GDM1 (cell line): ENCODE measurements at places on chromosomes 13 and 19.

- no peak for DNase-seq
These were observed 150.9 kb downstream of the URI1 start for GRCh38 chr19:30092721-30093569.

DNA sequence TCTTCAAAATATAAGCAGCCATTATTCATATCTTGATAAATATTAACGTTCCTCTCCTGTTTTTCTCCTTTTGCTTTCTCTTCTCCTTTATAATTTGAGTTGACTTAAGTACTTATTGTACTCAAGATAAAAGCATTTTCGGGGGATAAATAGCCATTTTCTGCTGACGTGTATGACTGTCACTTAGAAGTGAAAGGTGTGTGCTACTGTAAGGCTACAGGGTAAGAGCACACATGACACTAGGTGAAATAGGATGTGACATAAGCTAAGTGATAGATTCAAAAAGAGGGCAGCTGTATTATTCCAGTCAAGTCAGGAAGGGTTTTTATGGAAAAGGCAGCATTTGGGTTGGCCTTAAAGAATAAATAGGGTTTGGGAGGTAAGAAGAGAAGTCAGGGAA lies 128.5 kb downstream of the GPC6 start:
- no peak for DNase-seq

DNA sequence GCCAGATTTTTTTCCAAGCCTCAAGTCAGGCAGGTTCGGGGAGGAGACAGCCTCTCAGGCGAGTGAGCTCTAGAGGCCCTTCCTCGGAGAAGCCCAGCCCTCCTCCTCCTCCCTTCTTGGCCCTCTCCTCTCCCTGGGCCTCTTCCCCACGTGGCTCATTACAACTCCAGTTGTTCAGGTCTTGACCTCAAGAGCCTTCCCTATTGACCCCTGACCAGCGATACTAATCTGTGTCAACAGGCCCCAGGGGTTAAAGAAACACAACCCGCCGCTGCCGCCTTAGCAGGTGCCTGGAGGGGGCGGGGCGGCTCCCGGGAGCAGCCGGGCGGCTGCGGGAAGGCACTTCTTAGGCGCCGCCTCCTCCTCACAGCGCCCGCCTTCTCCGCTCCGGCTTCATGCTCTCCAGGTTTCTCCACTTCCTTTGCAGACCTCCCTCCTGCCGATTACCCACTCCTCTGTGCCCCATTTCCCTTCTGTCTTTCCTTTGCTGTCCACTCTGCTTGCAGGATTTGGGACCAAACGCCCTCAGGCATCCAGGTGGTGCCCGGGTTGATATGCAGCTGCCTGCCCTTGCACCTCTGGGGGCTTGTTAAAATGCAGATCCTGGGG lies 51.0 kb downstream of the LYL1 start:
- no peak for DNase-seq

GRCh38 chr13:111006506-111007031 lies 91.7 kb upstream of the ANKRD10 start:
- DNase-seq = no peak

GRCh38 chr13:94389604-94390351 lies 89.7 kb downstream of the DCT start:
- no peak for DNase-seq

DNA sequence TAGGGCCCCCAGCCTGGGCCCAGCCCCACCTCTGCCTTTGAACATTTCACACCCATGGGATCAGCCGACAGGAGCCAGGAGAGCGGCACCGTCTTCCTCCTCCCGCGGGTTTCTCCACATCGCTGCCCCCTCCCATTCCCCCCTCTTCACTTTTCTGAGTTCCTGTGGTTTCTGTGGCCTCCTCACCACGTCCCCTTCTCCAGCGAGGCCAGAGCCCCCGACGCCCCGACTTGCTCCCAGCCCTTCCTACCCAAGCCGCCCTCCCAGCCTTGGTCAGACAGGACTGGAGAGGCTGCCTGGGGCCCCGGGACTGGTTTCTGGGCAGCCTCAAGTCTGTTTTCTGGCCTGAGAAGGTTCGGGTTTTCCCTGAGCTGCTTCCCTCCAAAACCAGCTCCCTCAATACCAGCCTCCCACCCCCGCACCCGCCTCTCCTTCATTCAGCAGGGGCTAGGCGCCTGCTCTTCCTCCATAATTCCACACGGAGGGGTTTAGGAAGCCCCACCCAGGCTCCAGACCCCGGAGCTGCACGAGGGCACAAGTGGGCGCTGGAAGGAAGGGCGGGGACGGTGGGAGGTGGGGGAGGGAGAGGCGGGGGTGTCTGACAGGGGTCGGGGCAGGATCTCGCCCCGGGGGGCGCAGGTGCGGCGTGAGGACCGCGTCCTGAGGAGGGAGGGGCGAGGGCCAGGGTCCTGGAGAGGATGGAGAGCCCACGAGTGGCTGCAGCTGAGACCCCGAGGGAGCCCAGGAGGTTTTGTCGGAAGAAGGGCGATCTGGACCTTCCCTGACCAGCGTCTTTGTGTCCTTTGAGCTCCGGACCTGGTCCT lies 4.0 kb upstream of the SIGLEC10 start:
- peak; percentile 50 for DNase-seq

DNA sequence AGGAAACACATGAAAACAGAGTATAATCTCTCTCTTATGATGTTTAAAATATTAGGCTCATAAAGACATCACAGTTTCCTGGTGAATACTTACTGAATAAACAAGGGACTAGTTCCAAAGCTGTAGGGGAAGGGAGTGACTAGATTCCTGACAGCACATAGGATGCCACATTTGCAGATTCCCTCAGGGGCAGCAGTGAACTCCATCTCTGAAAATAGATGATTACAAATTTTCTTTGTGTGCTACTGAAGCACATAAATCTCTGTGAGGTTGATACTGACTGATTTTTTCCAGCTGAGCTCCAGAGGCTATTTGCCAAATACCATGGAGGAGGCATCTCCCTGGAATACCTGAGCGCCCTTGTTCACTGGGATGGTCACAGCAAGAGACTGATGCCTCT lies 77.3 kb downstream of the FGF9 start:
- no peak for DNase-seq

- peak; percentile 38 for DNase-seq
These were observed 1.2 kb downstream of the MKNK2 start for GRCh38 chr19:2049741-2050348.

DNA sequence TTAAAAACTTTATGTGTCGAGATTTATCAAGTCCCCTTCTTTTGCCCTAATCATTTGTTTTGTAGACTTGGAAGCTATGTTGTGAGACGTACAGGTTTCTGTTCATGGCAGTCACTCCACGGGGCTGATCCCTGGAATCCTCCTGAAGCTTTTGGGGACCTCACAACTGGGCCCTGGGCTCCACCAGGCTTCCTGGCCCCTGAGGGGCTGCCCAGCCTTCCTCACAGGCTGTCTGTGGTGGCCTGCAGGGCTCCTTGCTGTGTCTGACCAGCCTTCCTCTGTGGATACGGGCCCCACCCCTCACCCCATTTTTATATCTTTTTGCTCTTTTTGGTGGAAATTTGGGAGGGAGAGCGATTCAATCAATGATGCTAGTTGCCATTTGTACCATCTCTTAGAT lies 38.1 kb downstream of the CHST8 start:
- no peak for DNase-seq

- no peak for DNase-seq
These were observed 115.9 kb downstream of the RFC3 start for GRCh38 chr13:33933810-33934209.

DNA sequence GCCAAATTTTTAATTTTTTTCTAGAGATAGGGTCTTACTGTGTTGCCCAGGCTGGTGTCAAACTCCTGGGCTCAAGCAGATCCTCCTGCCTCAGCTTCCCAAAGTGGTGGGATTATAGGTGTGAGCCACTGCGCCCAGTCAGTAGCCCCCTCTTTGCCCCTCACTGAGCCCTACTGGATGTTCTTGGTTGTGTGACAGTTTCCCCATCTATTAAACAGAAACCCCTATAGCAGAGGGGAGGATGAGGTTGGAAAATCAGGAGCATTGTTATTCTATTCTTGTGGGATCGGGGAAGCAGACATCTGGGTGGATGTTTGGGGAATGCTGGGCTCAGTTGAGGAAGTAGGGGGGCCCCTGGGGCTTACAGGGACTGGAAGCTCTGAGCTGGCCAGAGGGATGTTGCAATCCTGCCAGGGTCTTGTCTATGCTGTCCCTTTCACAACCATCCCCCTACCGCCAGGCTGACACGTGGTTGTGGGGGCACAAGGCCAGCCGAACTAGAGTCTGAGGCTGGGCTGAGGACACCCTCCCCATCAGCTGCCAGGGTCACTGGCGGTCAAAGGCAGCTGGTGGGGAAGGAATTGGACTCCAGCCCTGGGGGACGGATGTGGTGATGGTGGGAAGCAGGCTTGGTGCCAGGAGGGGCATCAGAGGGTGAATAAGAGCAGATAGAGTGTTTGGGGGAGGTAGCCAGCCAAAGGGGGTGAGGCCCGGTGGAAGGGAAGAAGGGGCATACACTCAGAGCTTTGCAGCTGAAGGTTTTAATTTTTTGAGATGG lies 10.9 kb downstream of the APOC1 start:
- no peak for DNase-seq

DNA sequence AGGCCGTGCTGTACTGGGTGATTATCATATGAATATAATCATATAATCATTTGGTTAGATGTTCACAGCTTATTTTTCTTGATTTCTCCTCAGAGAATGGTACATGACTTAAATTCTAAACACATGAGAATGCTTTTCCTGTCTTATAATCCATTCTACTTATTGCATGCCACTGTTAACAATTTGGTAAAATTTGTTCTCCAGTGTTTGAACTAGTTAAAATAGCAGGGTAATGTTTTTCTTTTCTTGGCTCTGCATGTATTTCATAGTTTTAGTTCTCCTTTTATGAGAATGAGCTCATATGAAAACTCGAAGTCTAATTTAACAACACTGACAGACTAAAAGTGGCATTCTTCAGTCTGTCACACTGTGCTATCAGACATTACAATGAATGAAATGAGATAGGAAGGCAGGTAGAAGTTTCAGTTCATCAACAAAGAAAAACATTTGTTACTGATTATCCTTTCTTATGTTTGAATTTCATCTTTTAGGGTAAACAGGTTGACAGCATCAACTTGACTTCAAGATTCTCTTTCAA lies 10.2 kb downstream of the SPRYD7 start:
- DNase-seq = no peak

- no peak for DNase-seq
These were observed 94.3 kb downstream of the FAM216B start for GRCh38 chr13:42875475-42876269.

- no peak for DNase-seq
These were observed 107.5 kb downstream of the SUCLA2 start for GRCh38 chr13:47893527-47893926.

DNA sequence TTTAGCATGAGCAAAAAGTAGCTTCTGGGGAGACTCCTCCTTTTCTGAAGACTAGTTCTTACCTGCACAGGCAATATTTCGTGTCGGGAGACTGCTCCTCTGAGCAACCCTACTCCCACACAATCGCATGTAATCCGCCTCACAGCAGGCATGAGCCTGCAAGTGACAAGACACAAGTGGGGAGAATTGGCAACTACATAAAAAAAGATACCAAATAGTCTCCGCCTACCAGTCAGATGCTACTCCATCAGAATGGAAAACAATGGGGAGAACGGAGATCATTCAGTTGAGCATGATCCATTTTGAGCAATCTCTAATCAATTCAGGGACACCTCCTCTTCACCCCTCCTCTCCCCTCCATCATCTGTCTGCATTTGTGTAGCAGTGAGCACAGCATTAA lies 321.0 kb downstream of the COG6 start:
- no peak for DNase-seq

DNA sequence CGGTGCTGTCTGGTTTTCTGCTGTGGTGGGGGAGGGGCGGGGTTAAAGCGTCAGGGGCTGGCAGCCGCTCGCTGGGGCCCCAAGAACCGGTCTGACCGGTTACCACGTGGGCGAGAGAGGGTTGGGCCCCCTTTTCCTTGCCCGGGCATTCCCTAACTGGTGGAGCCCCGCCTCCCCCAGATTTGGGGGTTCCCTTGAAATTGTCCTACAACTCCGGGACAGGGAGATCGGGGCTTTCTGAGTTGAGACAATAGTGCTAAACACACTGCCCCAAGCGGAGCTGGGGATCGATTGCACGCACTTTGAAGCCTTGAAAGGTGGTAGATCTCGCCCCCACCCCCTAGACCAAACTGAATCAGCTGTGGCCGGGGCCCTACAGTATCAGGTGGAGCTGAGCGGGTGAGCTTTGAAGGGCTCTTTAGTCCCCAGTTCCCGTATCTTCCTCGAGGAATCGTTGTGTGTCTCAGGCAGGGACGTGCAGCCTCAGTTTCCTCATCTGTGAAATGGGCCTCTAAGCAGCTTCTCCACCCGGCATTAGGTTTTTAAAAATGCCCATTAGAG lies 4.8 kb downstream of the IER2 start:
- peak; percentile 15 for DNase-seq

DNA sequence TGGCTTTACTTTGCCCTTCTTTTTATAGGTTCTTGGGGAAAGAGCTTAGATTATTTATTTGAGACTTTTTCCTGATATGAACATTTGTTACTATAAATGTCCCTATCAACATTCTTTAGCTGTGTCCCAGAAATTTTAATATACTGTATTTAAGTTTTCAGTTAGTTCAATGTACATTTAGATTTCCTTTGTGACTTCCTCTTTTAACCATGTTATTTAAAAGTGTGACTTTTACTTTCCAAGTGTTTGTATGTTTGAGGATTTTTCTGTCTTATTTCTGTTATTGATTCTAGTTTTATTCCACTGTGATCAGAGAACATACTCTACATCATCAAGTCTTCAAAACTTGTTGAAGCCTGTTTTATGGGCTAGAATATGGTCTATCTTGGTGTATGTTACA lies 72.7 kb upstream of the SPRY2 start:
- DNase-seq = no peak

- DNase-seq = no peak
These were observed 160.5 kb downstream of the TEX29 start for GRCh38 chr13:111480976-111481375.

- DNase-seq = no peak
These were observed 1.6 kb upstream of the ADAMTS10 start for GRCh38 chr19:8611877-8612806.

GRCh38 chr19:36128392-36128736 lies 11.5 kb upstream of the CAPNS1 start:
- DNase-seq = peak; percentile 49

GRCh38 chr13:36531746-36532486 lies 99.6 kb downstream of the CCNA1 start:
- no peak for DNase-seq

DNA sequence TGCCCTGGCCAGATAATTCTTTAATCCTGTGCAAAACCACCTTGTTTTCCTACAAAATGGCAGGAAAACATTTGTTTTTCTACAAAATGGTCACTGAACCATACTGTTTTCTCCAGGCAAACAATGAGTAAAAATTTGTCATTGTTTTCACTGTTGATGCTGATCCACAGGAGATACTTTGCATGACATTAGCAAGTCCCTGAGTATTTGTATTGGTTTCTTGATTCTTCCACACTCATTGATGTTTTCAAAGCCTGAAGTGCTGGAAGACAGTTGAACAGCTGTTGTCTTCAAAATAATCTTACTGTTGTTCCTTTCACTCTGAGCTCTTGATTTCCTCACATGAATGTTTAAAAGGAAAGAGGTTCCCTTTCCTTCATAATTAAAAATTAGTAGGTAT lies 123.1 kb upstream of the HTR2A start:
- DNase-seq = no peak

DNA sequence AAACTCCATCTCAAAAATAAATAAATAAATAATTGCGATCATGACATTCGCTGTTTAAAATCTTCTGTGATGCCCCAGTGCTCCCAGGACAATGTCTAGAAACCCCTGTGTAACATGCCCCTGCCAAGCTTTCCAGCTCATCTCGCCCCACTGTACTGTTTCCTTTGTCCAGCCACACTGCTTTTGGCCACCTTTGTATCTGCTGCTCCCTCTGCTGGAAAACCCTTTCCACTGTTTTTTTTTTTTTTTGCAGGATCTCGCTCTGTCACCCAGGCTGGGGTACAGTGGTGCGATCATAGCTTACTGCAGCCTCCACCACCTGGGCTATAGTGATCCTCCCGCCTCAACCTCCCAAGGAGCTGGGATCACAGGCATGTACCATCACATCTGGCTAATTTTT lies 7.5 kb downstream of the PLAUR start:
- no peak for DNase-seq
